ENCODE measurements at places on chromosomes 5 and 9. TPM values are rescaled to one million over a fixed set of nuclear protein-coding genes. Genes with fewer than 3 reads are reported as not detected.

PNPLA7 gene
- total RNA-seq = 3.8 TPM

SLC9A3 gene
- total RNA-seq = 1.6 TPM

PCDHGA4 gene
- total RNA-seq = 21.6 TPM

TAF11L2 gene
- total RNA-seq = not detected

GHR gene
- total RNA-seq = 2.2 TPM

KIF24 gene
- 4.1 TPM for total RNA-seq

CDH9 gene
- 14.7 TPM for total RNA-seq

ISL1 gene
- 0.63 TPM for total RNA-seq

WHRN gene
- 1.9 TPM for total RNA-seq

IFNK gene
- total RNA-seq = not detected

BNIP1 gene
- 13.8 TPM for total RNA-seq

PCDHGA11 gene
- 40.4 TPM for total RNA-seq

TAF1L gene
- total RNA-seq = 0.31 TPM

RIOK2 gene
- 29.1 TPM for total RNA-seq

STK32A gene
- total RNA-seq = 7.8 TPM

MEGF10 gene
- total RNA-seq = 28.2 TPM

IRGM gene
- not detected for total RNA-seq

CDO1 gene
- total RNA-seq = 91.7 TPM

PLAA gene
- 45.7 TPM for total RNA-seq

IFNA5 gene
- total RNA-seq = not detected

FAM200C gene
- total RNA-seq = 32.9 TPM

DMGDH gene
- 3.1 TPM for total RNA-seq

GRIN1 gene
- total RNA-seq = 63.5 TPM

FGF1 gene
- 3.4 TPM for total RNA-seq

TSSK1B gene
- total RNA-seq = 0.31 TPM

SLC36A3 gene
- total RNA-seq = not detected

VAV2 gene
- total RNA-seq = 45.4 TPM

FCN1 gene
- 0.31 TPM for total RNA-seq

MYOT gene
- not detected for total RNA-seq

AGTPBP1 gene
- 316 TPM for total RNA-seq

CMYA5 gene
- 2.5 TPM for total RNA-seq

PRLR gene
- 3.8 TPM for total RNA-seq

NRG2 gene
- total RNA-seq = 8.1 TPM

SNAPC3 gene
- total RNA-seq = 132 TPM

PARP8 gene
- 61.3 TPM for total RNA-seq

SH3RF2 gene
- total RNA-seq = 0.94 TPM

TTC39B gene
- 11.3 TPM for total RNA-seq

ECPAS gene
- total RNA-seq = 122 TPM

CDC20B gene
- total RNA-seq = 0.31 TPM

GABRB2 gene
- total RNA-seq = 77.0 TPM

GRPEL2 gene
- total RNA-seq = 33.8 TPM

DNAH5 gene
- total RNA-seq = 8.1 TPM

C6 gene
- not detected for total RNA-seq

SPATA31D4 gene
- not detected for total RNA-seq

PCDHB15 gene
- total RNA-seq = 32.9 TPM

GGTA1 gene
- total RNA-seq = 1.9 TPM

TMEM232 gene
- total RNA-seq = 24.1 TPM

TMEM8B gene
- total RNA-seq = 12.5 TPM

GRAMD2B gene
- total RNA-seq = 5.3 TPM

PTRH1 gene
- 6.9 TPM for total RNA-seq

SERF1B gene
- 62.9 TPM for total RNA-seq

RALGPS1 gene
- 173 TPM for total RNA-seq

ZNF483 gene
- total RNA-seq = 45.7 TPM

WASHC1 gene
- total RNA-seq = 5.9 TPM

All from parietal lobe (tissue), 2 donors.